ENCODE measurements at places on chromosomes 1 and 21.
A peak's percentile ranks its signal among the peaks of the same experiment; 100 is the strongest.

GRCh38 chr1:116445534-116445933 is 72.5 kb downstream of the ATP1A1 start:
- DNase-seq: no peak

GRCh38 chr1:100921110-100921706 is 25.3 kb downstream of the SLC30A7 start:
- peak; percentile 70 for DNase-seq

- no peak for DNase-seq
Measured at GRCh38 chr1:12171206-12172041, 4.6 kb downstream of the TNFRSF1B start.

GRCh38 chr21:45069711-45070110 is 4.7 kb upstream of the ADARB1 start:
- DNase-seq: no peak

DNA sequence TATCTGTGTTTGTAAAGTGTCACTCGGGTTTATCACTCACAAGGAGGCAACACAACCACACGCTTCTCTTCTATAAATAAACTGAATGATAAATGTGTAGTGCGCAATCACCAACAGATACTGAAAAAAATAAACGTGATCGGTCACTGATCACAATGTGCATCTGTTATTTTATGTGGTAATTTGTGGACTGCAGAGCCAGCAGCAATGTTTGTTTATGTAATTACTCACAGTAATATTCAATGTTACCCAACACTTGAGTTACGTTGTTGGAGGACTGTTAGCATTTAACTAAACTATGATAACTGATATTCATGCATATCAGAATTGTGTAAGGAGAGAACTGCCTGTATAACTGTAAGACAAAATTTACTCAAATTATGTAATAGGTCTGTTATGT is 129.6 kb downstream of the USH2A start:
- DNase-seq: peak; percentile 12

- DNase-seq: no peak
Measured at GRCh38 chr1:70961374-70961975, 86.1 kb downstream of the PTGER3 start.

GRCh38 chr1:100607628-100608240 is 69.8 kb downstream of the GPR88 start:
- no peak for DNase-seq

DNA sequence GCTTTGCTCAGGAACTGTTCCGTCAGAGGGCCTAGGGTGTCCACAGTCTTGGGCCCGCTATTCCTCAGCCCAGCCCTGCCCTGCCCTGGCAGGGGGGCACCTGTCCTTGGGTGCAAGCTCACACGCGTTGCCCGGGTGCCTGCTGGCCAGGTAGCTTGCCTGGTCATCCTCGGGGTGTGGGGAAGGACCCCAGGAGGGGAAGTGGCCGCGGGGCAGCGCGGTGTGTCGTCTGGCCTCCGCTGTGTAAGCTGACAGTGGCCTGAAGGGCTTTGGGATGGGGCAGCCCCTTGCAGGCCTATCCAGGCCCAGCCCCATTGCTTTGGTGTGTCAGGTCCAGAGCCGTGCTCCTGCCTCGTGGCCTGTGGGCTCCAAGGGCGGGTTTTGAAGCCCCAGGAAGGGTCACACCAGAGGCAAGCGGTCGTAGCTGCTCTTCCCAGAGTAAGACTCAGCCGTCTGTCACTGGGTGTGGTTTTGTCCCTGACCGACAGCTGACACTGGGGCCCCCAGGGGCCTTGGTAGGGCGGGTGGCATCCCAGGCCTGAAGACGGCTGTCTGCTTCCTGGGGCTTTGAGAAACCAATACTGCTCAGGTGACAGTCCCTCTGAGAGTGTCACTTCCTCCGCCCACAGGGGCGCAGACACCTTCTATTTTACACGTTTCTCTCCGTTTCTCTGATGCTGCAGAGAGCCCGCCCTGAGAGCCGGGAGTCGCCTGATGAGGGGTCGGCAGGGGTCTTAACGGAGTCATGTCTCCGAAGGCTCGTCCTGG is 72.1 kb downstream of the SKI start:
- no peak for DNase-seq

GRCh38 chr1:223776826-223777454 is 64.6 kb downstream of the CAPN2 start:
- no peak for DNase-seq

- no peak for DNase-seq
Measured at GRCh38 chr21:19440792-19441655, 1037.4 kb upstream of the TMPRSS15 start.

DNA sequence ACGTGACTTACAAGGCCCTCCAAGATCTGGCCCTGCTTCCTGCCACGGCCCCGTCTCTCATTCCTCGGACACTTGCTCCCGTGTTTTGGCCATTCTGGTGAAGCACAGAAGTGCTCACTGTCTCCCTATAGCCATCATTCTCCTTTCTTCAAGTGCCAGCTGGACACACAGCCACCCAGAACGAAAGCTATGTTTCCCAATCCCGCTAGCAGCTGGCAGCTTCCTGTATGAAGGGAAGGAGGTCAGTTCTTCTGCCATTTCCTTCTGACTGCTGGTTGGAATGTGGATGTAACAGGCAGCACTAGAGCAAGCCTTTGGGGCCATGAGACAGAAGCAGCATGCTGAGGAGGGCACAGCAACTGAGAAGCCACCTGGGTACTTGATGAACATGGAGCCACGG is 82.8 kb downstream of the TGFBR3 start:
- DNase-seq: peak; percentile 47

DNA sequence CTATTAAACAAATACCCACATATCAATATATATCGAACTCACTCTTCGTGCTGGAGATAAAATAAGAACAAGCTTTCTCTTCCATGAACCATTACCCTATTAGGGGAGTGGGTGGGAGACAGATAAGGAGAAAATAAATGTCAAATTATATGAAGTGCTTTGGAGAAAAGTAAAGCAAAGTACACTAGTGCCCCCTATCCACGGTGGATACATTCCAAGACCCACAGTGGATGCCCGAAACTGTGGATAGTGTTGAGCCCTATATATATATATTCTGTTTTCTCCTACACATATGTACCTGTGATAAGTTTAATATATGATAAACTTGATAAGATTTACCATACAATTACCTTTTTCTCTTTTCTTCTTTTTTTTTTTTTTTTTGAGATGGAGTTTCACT is 54.6 kb downstream of the FH start:
- no peak for DNase-seq

DNA sequence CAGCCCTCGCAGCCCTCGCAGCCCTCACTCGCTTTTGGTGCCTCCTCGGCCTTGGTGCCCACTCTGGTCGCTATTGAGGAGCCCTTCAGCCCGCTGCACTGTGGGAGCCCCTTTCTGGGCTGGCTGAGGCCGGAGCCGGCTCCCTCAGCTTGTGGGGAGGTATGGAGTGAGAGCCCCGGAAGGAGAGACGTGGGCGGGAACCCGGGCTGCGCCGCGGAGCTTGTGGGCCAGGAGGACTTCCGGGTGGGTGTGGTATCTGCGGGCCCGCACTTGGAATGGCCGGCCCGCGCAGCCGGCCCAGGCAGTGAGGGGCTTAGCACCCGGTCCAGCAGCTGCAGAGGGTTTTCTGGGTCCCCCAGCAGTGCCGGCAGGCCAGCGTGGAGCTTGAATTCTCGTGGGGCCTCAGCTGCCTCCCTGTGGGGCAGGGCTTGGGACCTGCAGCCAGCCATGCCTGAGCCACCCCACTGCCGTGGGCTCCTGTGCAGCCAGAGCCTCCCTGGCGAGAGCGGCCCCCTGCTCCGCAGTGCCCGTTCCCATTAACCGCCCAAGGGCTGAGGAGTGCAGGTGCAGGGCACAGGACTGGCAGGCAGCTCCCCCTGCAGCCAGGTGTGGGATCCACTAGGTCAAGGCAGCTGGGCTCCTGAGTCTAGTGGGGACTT is 9.9 kb upstream of the CFHR2 start:
- DNase-seq: no peak

GRCh38 chr1:202567738-202568137 is 142.5 kb downstream of the SYT2 start:
- DNase-seq: no peak

- DNase-seq: peak; percentile 88
Measured at GRCh38 chr1:183043872-183044854, 20.9 kb downstream of the LAMC1 start.

GRCh38 chr1:176752505-176752904 is 289.5 kb downstream of the PAPPA2 start:
- no peak for DNase-seq

GRCh38 chr1:118304722-118305359 is 119.8 kb upstream of the SPAG17 start:
- peak; percentile 42 for DNase-seq

DNA sequence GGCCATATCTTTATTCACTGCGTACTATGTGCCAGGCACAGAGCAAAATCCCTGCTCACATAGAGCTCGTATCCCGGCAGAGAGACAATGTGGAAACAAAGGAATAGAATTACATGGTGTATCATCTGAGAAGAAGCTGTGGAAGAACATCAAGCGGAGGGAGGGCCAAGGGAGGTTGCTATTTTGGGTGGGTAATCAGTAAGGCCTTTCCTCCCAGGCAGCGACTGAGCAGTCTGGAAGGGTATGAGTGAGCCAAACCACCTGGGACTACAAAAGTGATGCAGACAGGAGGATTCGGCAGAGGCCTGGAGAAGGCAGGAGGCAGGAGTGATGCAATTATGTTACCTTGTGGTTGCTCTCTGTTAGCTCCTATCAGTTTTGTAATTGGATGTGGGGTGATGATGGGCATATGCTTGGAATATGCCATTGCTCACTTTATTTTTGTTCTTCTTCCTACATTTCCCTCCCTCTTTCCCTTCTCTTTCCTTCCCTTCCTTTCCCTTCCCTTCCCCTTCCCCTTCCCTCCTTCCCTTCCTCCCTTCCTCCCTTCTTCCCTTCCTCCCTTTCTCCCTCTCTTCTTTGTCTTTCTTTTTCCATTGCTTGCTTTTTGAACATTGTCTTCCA is 172.9 kb downstream of the DISC1 start:
- DNase-seq: peak; percentile 52

DNA sequence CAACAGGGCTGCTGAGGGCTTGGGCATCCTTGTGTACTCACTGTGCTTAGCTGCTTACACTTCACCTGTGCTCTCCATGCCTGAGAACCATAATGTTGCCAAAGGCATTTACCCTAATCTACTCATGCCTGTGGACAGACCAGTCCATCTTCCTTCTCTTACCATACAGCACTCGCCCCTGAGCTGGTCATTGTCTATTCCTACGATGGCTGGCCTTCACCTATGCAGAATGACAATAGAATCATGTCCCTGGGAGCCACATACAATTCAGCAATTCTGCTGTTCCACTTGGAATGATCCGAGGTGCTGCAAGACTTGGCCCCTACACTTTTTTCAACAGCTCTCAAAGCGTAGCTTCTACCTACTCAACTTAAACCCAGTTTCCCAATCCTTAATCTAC is 96.5 kb downstream of the PAPPA2 start:
- no peak for DNase-seq

GRCh38 chr1:25020851-25021590 is 90.9 kb upstream of the RUNX3 start:
- no peak for DNase-seq

GRCh38 chr1:10361515-10361914 is 37.3 kb upstream of the PGD start:
- no peak for DNase-seq

- no peak for DNase-seq
Measured at GRCh38 chr1:61391730-61392129, 309.4 kb downstream of the NFIA start.

DNA sequence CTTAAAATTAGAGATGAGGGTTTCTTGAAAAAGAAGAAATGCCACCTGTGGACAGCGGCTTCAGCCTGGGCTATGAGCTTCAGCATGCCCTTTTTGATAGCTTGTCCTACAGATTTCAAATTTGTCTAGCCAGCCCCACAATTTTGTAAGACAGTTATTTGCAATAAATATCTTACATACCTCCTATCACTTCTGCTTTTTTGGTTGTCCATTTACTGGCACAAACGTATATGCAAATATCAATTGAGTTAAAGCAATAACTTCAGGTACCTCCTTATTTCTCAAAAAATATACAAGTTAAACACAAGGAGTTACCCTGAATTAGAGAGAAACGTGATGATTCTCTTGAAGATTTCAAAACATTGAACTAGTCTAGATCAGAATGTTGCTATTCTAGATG is 53.5 kb downstream of the OLFM3 start:
- no peak for DNase-seq

DNA sequence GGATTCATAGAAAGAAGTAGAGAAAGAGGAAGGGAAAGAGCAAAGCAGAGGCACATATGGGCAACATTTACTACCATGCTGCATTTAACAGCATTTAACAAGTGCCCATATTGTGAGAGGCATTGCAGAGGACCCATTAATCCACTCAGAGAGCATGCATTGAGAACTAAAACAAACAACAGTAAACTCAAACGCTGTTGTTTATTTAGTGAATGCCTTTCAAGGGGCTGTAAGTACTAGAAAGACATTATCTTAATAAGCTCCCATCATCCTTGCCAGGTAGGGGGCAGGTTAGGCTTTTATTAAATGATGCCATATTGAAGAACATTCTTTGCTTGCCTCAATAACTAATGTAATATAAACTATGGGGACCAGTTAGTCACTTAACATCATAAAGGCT is 254.3 kb upstream of the DAB1 start:
- DNase-seq: no peak

- no peak for DNase-seq
Measured at GRCh38 chr1:179208681-179209477, 20.6 kb downstream of the ABL2 start.
